AG04450 (cell line): ENCODE measurements at places on chromosomes 2 and 18.

- DNase-seq: no peak
These were observed 923.2 kb downstream of the CPS1 start for GRCh38 chr2:211479536-211480150.

- no peak for DNase-seq
These were observed 160.2 kb downstream of the GBX2 start for GRCh38 chr2:236008006-236008405.

DNA sequence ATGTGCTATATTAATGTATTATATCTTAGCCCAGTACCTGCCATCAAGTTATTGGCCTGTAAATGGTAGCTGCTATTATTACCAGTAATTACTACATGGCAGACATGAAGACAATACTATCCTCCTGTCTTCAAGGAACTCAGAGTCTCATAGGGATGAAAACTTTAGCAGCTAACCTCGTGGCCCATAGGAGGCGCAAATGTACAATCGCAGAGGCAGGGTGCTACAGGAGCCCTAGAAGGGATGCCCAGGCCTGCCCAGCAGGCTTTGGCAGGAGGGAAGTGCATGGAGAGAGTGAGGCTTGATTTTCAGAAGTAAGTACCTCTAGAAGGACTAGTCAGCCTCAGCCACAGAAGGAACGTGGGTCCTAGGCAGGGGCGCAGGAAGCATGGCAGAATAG, 44.7 kb upstream of the KIDINS220 start:
- no peak for DNase-seq

GRCh38 chr2:219142329-219142728, 18.3 kb downstream of the NHEJ1 start:
- DNase-seq: peak; percentile 32

- no peak for DNase-seq
These were observed 38.7 kb downstream of the INPP4A start for GRCh38 chr2:98483257-98483861.

- DNase-seq: no peak
These were observed 39.9 kb upstream of the KLF11 start for GRCh38 chr2:10003206-10004125.

DNA sequence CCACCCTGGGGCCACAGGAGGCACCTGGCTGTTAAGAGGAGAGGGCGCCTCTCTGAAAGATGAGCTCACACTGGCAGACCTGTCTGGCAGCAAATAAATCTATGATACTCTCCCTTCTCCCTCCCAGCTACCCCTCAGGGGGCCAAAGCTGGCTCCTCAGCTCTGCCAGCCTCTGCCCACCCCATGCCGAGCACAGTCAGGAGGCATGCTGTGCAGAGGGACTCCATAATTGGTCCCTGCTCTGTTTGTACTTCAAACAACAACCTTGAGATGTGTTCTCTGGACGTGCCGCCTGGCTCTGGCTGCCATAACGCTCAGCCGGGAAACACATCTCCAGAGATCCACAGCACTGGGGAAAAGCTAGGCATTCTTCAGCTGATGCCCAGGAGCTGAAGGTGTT, 126.7 kb downstream of the GALNT14 start:
- DNase-seq: no peak

GRCh38 chr2:157685572-157685971, 56.9 kb upstream of the ACVR1C start:
- no peak for DNase-seq

DNA sequence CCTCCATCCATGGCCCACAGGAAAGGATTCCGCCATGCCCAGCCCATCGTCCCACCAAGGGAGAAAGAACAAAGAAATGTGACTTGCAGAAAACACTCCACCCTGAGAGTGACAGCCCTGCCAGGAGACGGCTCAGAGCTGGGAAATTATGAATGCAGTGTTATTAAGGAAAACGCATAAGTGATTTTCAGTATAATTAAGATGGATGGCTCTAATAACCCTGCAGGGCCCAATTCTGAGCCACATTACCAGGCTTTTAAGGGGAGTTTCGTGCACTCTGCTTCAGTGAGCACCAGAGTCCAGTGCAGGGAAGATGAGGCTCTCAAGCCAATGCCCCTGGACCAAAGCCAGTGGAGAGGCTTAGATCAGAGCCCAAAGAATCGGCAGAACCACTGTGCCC, 10.6 kb upstream of the TEX51 start:
- no peak for DNase-seq

- DNase-seq: no peak
These were observed 65.4 kb downstream of the DIS3L2 start for GRCh38 chr2:232026910-232027309.

DNA sequence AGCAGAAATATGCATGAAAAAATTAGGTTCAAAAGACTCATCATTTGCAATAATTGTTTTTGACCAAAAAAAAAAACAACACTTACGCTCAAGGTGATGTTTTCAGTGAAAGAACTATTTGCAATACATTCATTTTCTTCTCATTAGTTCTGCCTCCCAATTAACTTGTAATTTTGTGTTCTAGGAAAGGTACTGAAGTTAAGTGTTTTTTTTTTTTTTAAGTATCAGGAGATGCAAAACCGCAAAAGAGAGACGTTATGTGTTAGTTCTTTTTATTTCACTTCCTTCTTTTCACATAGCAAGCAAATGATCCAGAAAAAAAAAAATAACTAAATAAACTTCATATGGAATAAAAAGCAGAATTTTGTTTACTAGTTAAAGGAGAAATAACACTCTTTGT, 735.2 kb upstream of the GCFC2 start:
- no peak for DNase-seq

DNA sequence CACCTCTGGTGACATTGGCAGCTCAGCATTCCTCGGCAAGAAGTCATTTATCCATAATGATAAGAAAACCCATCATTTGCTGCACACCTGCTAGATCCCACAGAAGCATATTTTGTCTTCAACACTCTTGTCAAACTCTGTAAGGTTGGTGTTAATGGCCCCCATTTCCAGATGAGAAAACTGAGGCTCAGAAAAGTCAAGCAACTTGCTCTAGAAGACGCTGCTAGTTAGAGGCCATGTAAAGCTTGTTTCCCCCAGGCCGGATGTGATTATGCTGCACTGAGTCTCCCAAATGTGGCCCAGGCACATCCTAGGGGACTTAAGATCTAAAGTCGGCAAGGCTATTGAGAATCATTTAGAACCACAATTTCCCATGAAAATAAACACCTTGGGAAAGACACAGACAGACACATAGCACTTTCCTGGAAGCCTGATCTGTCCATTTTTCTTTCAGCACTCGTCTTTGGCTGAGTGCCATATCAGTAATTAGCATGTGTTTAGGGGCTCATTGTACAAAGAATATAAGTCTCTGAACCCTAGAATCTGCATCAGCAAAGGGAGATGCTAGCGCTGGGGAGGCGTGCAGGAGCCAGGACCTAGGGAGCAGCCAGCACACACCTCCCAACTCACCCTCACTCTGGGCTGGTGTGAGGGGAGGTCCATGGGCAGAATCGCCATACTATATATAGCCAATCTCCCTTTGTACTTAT, 39.3 kb downstream of the C1QL2 start:
- no peak for DNase-seq

GRCh38 chr2:182259629-182260150, 167.1 kb downstream of the PDE1A start:
- DNase-seq: no peak
